ENCODE measurements at places on chromosomes 7 and 10.
A peak's percentile ranks its signal among the peaks of the same experiment; 100 is the strongest.

DNA sequence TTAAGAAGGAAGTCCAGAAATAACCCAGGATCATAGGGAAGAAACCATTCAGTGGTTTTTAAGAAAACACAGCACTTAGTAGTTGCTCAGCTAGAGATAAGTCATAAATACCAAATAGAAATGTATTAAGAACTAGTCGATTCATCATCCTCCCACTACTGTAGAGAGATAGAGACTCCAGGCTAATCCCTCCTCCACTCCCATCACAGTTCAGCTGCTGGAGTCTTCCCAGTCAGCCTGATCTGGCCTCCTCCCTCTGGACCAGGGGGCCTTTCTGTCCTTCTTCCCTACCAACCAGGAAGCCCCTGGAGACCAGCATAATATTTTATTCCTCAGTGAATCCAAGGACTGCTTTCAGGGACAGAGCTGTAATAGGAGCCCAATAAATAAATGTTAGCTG lies 294.1 kb upstream of the YAE1 start:
- DNase-seq, result no peak

GRCh38 chr10:98096316-98096715 lies 38.1 kb upstream of the R3HCC1L start:
- DNase-seq, result no peak

GRCh38 chr7:102845346-102845745 lies 67.5 kb upstream of the LRRC17 start:
- no peak for DNase-seq

GRCh38 chr10:79344502-79345195 lies 2.6 kb upstream of the PPIF start:
- DNase-seq, result no peak

DNA sequence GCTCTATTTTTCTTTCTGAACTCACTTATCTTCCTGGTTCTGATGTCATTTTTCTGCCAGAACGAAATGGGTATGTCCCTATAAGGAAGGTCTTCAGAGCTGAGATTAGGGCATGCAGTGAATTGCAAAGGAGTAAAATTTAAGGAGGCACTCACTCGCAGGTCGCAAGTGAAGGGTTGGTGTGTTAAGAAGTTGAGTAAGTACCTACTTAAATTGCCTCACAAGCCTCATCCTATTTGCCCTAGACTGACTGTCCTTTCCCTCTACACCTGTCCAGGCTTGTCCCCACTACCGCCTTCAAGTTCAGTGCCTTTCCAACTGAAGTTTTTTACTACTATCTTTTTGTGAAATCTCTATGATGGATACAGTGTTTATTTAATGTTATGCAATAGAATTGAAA lies 191.5 kb downstream of the AHR start:
- no peak for DNase-seq

GRCh38 chr7:116644628-116645027 lies 27.4 kb upstream of the MET start:
- DNase-seq, result no peak

DNA sequence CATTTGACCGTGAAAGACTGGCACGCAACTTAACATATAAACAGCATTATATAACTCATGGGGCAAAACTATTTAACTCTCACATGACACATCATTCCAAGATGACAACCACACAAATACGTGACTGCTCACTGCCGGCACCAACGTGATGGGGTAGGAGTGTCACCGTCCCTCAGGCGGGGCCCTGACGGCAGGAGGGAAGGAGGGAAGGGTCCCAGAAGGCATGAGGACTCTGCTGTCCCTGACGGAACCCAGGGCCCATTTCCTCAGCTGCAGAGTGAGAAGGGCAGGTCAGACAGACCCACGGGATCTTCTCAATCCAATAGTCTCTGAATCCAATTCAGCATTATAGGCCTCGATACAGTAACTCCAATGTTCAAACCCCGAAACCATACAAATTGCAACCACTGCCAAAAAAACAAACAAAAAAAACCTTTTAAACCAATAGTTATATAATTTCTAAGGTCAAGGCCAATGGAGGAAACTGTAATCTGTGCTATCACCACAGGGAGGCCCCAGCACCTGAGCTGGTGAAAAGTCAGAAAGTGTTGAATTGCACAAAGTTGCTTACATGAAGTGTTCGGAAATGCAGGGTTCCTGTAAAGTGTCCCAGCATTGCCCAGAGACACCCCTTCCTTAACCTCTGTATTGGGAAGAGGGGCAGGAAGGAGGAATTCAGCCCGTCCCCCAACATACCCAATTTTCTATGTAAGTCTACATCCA lies 137.4 kb downstream of the TNS3 start:
- DNase-seq, result no peak

GRCh38 chr7:68787566-68787965 lies 810.7 kb upstream of the AUTS2 start:
- no peak for DNase-seq

GRCh38 chr7:73909051-73909941 lies 48.3 kb downstream of the TMEM270 start:
- DNase-seq, result no peak

DNA sequence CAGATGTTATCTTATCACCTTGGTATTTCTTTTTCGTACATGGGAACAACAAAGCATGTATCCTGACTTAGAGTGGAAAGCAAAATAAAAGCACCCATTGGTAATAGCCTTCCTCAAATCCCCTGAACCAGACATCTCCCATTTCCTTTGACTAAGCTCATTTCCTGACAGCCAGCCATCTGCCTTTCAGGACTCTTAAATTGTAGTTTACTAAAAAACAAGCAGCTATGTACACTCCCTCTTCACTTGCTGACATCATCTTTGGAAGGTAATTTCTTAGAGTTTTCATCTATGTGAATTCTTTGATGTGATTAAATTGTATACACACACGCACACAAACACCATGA lies 40.7 kb downstream of the ARL4A start:
- no peak for DNase-seq

- DNase-seq, result no peak
Measured at GRCh38 chr10:127320176-127320575, 123.8 kb upstream of the INSYN2A start.

DNA sequence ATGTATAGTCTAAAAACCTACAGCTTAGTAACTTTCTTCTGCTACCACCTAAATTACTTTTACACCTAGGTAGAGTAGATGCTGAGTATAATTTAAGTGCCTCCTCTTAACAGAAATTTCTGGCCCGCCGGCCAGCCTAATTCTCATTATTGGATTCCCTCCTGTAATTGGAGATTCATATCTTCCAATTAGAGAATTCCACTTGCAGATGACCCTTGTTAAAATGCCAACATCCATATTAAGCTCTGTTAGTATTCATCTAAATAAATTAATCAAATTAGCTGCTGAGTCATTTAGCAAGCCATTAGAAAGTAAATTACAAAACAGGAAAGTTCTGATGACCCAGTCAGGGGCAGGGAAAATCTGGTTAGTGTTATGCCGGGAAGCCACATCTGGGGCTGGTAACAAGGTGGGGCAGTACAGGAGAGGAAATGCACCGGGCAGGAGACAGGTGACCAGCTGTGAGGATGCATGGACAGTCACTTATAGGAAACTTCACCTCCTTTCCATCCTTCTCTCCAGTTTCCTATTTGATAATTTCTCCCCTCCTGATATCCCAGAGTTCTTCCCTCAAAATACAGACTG lies 82.8 kb downstream of the ORC5 start:
- DNase-seq, result no peak

- no peak for DNase-seq
Measured at GRCh38 chr7:73648593-73649332, 18.9 kb upstream of the VPS37D start.

DNA sequence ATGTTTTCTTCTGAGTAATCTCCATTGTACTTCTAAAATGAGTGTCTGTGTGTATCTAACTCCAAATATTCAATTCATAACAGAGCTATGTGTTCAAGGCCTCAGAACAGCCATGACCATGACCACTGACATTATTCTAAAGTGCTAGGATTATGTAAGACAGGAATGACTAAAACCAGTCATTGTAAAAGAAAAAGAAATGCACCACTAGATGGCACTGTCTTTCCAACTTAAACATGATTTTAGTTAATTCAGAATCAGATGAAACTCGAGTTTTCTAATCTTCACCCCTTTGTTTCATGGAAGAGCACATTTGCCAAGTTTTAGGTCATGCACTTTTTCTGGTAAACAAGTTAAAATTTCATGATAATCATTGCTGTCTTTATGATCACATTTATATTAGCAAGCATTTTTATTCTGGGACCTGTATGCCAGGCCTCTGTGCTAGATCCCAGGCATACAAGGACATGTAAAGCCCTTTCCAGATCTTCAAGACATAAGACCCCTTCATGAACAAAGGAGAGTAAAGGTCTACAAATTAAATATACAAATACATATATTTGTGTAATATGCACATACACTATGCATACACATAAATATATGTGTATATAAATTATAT lies 26.1 kb upstream of the RSU1 start:
- DNase-seq, result no peak

DNA sequence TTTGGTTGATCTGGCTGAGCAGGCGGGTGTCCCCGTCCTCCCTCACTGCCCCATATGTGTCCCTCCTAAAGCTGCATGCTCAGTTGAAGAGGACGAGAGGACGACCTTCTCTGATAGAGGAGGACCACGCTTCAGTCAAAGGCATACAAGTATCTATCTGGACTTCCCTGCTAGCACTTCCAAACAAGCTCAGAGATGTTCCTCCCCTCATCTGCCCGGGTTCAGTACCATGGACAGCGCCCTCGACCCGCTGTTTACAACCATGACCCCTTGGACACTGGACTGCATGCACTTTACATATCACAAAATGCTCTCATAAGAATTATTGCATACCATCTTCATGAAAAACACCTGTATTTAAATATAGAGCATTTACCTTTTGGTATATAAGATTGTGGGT lies 26.9 kb upstream of the TRIM56 start:
- DNase-seq, result peak; percentile 75

DNA sequence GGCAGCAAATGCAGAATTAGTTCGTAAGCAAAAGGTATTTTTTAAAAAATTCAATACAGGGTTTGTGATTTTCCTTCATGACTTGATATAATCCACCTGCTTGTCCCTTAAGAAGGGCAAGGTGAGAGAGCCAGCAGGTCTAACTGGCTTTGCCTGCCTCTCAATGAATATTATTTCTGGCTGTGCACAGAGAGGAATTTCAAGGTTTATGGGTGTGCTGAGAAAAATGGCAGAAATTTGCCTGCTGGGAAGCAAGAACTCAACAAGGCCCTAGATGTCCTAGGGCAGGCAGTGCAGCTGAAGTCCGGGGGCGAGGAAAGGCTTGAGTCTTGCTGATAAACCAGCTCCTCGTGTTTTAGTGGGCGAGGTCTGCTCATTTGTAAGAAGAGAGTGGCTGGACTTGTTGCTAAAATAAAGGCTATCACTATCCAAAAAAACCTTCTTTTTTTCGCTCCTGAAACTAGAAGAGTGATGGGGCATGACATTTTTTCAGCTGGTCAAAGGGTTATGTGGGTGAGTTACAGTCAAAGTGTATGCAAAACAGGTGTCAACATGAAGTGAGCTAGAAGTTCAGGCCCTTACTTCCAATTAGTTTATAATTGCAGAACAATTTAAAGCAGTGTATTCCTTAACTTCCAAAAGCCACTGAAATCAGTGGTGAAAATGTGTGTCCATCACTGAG lies 385.8 kb upstream of the KLF6 start:
- DNase-seq, result no peak

- DNase-seq, result no peak
Measured at GRCh38 chr7:14073988-14074387, 84.5 kb upstream of the ETV1 start.

GRCh38 chr10:100636848-100637553 lies 101.3 kb downstream of the HIF1AN start:
- no peak for DNase-seq

GRCh38 chr7:101210143-101210542 lies 7.2 kb downstream of the PLOD3 start:
- DNase-seq, result no peak
